Stimulated activated CD4-positive, alpha-beta T cell treated with anti-CD3 and anti-CD28 coated beads, Interleukin-12 subunit alpha, Interleukin-12 subunit beta, amount 100 ng/mL, for 24 hours (primary cell): ENCODE measurements at places on chromosomes 3 and 15.

DNA sequence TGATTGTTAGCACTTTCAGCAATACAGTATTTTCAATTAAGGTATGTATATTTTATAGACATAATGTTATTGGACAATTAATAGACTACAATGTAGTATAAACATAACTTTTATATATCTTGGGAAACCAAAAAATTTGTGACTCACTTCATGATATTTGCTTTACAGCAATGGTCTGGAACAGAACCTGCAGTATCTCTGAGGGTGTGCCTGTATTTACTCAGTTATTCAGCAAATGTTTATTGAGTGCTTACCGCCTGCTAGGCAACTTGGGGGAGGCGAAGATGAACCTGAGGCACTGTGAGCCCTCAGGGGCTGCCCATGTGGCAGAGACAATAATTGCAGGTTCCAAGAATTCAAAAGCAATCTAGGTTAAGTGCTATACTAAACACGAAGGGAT is 144.8 kb downstream of the GABRB3 start:
- no peak for DNase-seq

GRCh38 chr3:154762486-154762885 is 317.6 kb upstream of the MME start:
- no peak for DNase-seq

GRCh38 chr3:103085465-103085864 is 650.6 kb downstream of the ZPLD1 start:
- DNase-seq: no peak

DNA sequence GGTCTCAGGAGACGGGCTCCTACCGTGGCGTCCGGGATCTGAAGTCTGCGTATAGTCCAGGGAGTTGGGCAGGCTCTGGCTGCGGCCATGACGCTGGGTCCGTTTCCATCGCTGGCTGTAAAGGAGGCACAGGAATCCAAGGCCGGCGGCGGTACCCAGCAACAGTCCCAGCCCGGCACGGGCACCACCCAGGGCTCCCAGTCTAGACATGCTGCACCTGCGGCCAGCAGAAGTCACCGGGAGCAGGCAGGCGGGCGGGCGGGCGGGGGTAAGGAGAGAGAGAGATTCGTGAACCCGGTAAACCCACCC is 526 bp downstream of the RMDN3 start:
- no peak for DNase-seq

GRCh38 chr3:12992629-12993516 is 80.4 kb downstream of the IQSEC1 start:
- DNase-seq: no peak

GRCh38 chr3:122324871-122325323 is at the start of gene CSTA:
CSTA (plus strand) TSS chr3:122325248; CDS start chr3:122325293, 45 bp downstream.
- no peak for DNase-seq

- DNase-seq: no peak
Observed at GRCh38 chr3:139260041-139260486, 83.8 kb upstream of the MRPS22 start.

DNA sequence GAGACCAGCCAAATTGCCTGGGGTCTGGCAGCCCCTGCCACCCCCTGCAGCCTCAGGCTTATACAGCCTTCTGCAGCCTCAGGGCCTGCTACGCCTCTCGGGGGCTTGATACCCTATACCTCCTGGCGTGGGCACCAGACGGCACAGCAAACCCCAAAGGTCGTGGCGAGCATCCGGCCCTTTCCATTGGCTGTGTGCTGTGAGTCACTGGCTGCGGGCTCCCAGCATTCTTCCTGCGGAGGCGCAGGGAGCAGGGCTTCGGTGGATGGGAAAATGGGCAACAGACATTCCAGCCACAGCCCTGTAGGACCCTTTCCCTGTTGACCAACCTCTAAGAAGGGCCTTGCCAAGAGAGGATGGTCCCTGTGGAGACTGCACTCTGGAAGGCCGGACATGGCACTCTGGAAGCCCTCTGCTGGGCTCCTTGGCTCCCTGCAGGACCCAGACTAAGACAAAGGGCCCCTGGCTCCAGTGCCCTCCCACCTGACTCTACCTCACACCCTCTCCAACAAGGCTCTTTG is 59.6 kb downstream of the ITGA11 start:
- DNase-seq: no peak

DNA sequence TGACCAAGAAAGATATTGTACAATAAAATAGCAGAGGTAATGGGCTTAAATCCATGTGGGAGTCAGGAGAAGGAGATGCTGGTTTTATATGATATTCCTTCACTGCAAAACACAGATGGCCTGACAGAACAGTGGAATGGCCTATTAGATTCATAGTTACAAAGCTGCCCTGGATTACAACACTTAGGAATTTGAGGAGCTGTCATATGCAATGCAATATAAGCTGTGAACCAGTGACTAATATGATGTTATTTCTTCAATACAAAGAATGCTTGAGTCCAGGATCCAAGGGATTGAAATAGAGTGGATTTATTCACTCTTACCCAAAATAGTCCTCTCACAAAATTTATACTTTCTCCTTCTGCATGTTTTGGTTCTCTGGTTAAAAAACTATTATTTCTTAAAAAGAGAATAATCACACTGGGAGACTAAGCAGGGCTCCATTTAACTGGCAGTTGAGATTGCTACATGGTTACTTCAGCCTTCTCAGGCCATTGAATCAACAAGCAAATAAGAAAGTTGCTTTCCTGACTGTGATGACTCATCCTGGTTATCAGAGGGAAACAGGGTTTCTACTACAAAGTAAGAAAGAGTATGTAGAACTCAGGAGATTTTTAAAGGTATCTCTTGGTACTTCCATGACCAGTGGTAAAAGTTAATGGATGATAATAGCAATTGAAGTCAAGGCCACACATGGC is 79.8 kb upstream of the ZPLD1 start:
- DNase-seq: no peak

DNA sequence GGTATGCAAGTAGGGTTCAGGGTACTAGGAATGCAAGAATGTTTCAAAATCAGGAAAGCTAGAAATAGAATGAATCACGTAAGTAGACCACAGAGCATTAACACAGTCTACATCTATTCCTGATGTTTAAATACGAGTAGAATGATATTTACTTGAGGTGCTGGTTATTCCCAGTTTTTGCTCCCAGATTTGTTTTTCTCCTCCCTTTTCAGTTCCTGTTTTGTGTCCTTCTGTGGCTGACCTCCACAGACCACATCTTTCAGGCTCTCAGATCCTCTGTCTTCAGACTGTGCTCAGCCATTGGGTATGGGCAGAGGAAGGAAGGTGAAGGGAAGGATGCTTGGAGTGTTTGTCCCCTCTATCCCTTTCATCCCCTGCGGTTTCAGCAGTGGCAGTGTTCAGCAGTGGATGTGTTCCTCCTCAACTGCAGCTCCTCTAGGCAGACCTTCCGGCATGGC is 276.6 kb downstream of the ZNF621 start:
- no peak for DNase-seq

DNA sequence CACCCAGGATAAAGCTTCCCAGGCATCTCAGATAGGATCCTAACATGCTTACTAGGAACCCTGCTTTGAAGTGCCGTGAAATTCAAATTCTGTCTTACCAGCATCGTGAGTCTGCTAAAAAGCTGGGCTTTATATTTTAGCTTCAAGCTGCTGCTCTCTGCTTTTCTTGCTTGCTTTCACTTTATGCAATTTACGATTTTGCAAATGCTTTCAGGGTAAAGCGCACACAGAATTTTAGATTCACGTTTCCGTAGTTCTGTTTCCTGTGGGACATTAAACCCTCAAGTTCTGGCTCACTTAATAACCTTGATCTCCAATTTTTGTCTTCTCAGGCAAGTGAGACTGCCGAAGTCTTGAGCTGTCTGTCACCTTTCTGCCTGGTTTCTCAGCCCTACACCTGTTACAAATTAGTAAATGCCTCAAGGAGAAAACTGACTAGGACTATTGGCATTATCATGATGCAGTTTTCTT is 170.5 kb upstream of the TGFBR2 start:
- no peak for DNase-seq

GRCh38 chr15:38054488-38054887 is 120.0 kb downstream of the TMCO5A start:
- no peak for DNase-seq

DNA sequence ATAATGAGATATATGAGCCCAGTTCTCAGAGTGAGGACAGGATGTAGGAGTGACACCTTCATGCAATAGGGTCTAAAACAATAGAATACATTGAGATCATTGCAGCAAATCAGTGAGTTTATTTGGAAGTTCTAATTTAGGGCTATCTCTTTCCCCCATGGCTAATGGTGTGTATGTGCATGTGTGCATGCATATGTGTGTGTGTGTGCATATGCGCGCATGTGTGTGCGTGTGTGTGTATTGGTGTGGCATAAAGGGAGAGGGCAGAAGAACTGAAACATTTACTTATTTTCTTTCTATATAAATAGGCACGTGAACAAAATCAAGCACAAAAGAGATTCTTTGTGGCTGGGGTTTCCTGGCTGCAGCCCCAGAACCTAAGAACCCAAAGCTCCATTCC is 115.7 kb upstream of the VEPH1 start:
- DNase-seq: no peak

DNA sequence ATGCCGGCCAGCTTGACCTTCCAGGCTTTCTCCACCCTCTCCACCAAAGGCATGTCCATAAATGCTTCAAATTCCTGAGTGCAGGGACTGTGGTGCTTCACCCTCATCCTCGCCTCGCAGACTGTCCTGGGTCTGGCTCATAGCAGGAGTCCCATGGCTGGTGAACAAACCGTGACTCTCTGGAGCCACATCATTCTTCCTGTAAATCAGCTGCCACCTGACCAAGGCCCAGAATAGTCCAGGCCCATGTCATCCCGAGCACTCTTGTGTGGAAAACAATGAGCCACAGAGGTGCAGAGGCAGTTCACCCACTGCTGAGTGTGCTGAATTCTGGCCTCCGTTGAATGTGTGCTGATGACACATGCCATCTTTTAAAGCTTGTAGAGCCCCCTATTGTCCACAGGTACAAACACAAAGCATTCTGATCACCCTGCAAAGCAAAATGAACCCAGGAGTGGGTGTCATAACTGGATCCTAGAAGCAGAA is 68.6 kb downstream of the ABHD5 start:
- DNase-seq: no peak

GRCh38 chr15:73051391-73051806 is 864 bp upstream of the NEO1 start:
- DNase-seq: no peak

- no peak for DNase-seq
Observed at GRCh38 chr3:64225695-64226499, 631 bp upstream of the PRICKLE2 start.

DNA sequence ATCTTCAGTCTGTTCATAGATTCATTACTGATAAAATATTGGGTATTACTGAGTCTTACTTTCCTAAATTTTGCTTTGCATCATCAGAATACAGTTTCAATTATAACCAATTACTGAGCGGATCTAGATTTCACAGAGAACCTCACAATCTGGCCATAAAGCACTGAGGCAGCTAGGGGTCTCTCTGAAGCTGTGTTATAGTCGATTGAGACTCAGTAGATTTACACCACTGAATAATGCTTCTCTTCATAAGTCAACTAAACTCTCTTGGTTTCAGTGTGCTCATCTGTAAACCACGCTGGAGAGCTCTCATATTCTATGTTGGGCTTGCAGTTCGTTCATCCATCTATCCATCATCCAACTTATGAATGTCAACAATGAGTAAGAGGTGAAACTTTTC is 180.6 kb downstream of the GREM1 start:
- no peak for DNase-seq

DNA sequence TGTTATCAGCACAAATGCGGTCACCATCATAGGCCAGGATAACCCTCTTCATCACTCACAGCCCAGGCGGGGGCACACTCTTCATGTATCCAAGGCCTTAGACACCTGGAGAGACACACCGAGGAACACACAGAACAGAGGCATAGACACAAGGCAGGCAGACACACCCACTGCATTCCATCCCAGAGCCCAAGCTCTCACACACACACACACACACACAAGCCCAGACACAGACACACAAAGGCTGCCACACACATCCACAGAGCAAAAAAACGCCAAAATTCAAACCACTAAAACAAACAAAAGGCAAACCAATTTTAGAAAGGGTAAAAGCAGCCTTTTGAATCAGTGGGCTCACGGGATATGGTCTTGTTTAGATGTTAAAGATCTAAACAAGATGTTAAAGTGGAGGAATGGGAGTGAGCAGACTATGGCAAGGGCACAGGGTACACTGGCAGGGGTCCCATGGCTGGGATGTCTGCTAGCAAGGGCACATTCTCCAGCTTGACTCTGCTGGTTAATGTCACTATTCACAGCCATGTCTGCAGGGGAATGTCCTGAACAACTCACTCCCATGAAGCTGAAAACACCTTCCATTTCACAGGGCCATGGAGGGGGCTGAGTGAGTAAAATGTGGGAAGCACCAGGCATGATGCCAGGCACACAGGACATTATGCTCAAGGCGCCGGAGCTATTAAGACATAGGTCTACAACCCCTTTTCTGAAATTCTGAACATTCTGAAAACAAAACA is 14.9 kb upstream of the CRABP1 start:
- no peak for DNase-seq

GRCh38 chr3:95148107-95148506 is 1085.2 kb downstream of the NSUN3 start:
- no peak for DNase-seq

DNA sequence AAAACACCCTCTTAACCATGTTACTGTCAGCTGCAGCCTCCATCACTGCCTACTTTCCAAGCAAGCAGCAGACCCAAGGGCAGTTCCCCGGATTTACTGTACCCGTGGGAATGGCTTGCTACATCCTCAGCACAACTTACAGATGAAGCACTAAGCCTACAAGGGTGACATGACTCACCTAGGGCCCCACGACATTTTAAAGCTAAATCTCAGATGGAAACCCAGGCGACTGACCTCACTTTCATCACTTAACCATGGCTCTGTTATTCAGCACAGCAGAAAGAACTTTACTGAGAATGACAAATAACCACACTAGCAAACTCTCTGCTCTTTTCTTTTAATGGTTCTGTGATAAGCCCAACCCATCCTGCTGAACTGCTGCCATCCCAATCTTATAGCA is 65.6 kb downstream of the SUMF1 start:
- DNase-seq: no peak

GRCh38 chr3:169144731-169145130 is 518.8 kb downstream of the MECOM start:
- DNase-seq: no peak

DNA sequence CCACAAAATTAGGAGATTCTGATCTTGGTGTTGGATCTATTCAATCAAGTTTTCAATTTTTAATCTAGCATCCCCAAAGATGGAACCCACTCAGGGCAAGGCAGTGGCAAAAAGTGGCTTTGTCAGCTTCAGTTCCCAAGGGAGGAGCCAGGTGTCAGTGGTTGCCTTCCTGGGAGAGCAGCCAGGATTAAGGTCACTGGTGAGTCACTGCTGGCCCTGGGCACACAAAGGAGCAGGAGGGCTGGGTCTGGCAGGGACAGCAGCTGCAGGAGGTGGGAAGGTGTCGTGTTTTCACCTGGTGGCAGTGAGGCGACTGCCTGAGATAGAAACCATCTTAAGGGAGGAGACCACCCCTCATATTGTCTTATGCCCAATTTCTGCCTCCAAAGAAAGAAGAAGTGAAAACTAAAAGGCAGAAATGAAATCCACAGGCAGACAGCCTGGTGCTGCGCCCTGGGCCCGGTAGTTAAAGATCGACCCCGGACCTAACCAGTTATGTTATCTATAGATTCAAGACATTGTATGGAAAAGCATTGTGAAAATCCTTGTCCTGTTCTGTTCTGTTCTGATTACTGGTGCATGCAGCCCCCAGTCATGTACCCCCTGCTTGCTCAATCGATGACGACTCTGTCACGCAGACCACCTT is 5.9 kb upstream of the KLHL25 start:
- DNase-seq: no peak
